Astrocyte of the cerebellum (primary cell): ENCODE measurements at places on chromosomes 5 and 9.

GRCh38 chr5:31186672-31187267 lies 6.7 kb upstream of the CDH6 start:
- peak; percentile 36 for DNase-seq

DNA sequence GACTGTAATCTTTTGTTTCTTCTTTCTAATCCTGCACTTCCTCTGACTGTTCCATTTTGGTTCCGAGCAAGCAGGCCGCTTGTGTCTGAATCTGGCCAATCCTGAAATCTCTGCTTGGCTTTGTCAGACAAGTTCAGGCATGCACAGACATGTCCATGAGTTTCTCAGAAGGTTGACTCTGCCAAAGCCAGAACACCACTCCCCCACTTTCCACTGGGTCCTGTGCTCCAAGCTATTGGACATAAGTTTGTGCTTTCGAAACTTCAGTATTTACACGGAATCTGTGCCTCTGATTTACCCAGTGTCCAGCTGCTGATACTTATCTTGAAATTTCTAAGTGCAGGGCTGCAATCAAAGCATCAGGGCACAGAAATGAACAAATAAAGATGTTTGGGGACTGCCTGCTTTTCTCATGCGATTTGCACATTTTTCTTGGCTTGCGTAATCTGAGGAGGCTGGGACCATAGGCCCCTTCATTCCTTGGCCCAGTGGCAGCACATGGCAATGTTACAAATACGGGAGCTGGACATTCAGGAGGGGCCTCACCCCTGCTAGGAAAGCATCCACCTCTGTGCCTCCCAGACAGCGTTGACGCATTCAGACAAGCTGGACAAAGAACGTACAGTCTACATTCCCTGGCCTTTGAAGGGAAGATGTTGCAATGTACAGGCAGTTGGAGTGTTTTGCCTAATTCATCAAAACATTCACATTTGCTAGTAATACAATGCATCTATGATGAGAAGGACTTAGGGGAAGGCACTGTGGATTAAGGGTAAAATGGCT lies 209.2 kb upstream of the PAPPA start:
- DNase-seq: peak; percentile 97

DNA sequence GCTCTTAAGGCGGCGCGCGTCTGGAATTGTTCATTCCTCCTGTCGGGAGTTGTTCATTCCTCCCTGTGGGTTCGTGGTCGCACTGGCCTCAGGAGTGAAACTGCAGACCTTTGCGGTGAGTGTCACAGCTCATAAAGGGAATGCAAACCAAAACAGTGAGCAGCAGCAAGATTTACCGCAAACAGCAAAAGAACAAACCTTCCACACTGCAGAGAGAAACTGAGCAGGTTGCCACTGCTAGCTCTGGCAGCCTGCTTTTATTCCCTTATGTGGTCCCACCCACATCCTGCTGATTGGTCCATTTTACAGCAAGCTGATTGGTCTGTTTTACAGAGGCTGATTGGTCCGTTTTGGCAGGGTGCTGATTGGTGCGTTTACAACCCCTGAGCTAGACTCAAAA lies 1365.3 kb upstream of the WWC1 start:
- DNase-seq: no peak

DNA sequence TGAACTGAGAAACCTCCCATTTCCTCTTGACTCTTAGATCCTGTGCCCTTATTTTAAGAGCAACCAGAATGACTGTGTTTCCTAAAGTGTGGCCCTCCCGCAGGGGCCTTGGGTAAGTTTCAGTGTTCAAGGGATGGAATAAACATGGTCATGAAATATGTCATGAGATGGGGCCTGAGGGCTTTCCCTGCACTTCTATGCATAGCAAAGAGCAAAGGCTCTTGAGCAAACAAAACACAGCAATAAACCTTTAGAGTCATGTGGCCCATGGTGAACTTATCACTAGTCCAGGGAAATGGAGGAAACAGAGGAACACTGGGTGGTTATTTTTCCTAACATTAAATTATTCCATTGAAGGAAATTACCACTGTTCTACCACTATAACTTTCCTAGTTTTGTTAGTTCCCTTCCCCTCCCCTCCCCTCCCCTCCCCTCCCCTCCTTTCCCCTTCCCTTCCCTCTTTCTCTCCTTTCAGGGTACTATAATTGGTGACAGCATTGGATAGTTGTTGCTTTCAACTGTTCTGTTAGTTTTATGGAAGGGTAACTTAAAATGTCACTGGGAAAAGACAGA lies 72.4 kb downstream of the CTSL start:
- no peak for DNase-seq

- no peak for DNase-seq
These were observed 1.3 kb downstream of the SMAD5 start for GRCh38 chr5:136133922-136134379.

- no peak for DNase-seq
These were observed 152.7 kb upstream of the ACTBL2 start for GRCh38 chr5:57635146-57635777.
